AG04449 (cell line): ENCODE measurements at places on chromosomes 2 and 18.

- no peak for DNase-seq
Observed at GRCh38 chr2:176746411-176746810, 466.2 kb upstream of the HNRNPA3 start.

- DNase-seq, result no peak
Observed at GRCh38 chr18:42730272-42730671, 385.2 kb downstream of the RIT2 start.

DNA sequence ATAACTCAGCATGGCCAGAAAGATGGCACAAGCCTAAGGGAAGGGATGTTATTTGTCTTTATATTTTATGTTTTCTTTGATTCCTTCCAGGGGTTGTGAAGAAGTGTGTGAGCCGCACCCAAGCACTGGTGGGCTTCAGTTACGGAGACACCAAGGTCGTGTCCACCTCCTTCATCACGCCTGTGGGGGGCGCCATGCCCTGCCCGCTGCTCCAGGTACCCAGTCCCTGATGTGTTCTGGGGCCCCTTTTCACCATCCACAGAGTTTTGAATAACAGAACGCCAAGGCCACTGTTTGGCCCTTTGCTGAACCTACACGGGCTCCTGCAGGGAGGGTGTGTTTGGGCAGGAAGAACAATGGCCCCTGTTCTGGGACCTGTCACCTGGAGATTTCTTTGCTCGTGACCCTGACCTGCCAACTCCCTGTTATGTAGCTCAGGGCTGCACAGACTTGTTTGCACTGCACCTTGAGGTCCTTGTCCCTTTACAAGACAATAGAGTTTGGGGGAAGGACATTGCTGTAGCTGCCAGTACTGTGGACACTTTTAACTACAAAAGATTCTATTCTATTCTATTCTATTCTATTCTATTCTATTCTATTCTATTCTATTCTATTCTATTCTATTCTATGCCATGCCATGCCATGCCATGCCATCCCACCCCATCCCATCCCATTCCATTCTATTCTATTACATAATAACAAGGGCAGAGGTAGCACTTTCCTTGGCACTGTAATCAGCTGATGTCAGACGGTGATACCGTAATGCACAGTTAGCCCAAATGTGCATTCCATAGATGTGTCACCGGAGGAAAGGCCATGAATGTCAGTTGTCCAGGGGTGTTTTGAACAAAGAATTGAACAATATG is 48.2 kb upstream of the CNGA3 start:
- no peak for DNase-seq

DNA sequence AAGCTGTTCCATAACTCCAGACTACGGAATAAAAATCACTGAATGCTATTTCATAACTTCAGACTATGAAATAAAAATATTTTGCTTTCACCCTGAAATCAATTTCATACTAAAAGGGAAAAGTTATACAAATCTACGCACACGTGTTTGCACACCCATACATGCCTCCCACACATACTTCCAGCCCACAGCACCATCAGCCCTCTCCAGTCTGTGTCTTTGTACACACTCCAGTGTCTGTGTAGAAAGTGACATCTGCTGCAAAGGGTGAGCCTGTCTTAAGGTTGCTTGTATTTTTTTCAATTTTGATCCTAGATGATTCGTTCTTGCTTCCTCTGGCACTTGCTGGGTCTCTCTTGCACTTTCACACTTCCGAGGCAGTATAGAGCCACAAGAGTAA is 53.6 kb downstream of the VIT start:
- DNase-seq, result no peak

GRCh38 chr2:173159791-173160463 is 84.3 kb downstream of the MAP3K20 start:
- peak; percentile 97 for DNase-seq

GRCh38 chr2:44743473-44743872 is 198.0 kb upstream of the SIX3 start:
- no peak for DNase-seq

DNA sequence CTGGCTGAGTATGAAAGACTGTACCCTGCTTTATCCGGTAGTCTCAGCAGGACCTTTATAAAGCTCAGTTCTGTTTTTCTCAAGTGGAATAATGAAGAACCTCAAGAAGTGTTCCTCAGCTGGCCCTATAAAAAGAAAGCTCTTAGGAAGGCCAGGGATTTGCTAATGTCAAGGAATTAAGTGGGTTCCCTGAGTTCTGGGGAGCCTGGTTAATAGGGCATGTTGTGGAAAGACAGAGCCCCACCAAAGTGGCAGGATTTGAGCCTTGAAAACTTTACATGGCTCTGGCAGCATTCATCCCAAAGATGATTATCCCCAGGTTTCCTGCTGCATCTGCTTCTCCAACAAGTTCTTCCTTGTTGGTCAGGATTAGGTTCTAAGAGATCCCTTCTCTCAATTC is 6.9 kb upstream of the DYSF start:
- DNase-seq, result no peak

DNA sequence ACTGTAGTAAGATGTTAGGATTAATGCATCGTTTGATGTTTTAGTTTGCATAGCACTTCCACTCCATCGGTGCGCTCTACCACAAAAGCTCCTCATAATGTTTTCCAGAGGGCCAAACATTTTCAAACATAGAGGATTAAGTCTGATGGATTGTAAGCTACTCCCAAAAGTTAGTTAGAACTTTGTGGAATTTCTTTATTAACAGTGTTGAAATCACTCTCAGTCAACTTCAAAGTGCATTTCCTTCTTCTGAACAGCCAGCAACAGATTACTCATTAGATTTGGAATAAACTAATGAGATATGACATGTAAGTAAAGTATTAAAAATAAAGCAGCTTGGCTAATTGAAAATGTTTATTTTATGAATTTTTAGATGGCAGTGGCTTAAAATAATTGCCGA is 30.1 kb upstream of the CTAGE1 start:
- DNase-seq, result no peak

DNA sequence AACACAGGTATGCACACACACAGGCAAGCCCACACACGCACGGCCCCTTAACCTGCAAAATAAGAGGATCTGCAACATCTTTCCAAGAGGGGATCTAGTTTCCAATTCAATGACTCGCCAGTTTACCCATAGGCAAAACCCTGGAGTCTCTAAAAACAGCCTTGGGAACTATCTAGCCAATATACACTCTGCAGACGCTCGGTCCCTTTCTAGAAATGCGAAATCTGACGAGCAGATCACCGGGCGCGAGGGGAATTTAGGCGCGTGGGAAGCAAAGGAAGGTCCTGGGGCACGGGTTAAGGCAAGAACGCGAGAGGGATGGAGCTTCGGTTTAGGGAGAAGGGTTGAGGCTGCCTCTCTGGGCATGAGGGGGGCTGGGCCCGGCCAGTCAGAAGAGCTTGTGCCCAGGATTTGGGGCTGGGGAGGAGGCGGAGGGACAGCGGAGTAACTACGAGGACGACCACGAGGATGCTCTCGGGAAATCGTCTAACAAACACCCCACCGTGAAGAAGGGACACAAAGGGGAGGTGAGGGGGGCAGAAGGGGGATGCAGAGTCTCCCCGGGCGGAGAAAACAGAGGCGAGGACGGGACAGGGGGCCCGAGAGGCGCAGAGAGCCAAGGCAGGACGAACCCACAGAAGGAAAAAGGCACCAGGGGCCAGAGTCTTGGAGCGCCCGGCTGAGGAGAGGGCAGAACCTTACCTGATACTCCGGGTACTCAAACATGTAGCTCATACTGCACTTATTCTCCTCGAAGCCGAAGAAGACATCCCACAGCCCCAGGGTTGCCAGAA is 542 bp downstream of the PGAP1 start:
- DNase-seq, result no peak

DNA sequence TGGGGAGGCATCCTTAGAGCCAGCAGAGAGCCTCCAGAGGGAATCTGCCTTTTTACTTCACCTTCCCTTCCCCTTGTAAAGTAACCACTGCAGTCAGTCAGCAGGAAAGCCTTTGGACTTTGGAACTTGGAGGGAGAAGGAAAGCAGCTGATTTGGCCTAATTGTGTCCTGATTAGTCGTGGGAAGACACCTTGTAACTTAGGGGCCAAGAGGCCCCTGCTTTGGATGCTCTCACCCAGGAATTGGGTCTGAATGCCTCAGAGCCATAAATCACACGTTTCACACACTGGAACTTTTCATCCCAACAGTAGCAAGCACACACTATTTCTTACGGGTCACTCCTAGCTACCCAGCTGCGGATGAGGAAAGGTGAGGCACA is 81.0 kb upstream of the PPM1B start:
- no peak for DNase-seq

DNA sequence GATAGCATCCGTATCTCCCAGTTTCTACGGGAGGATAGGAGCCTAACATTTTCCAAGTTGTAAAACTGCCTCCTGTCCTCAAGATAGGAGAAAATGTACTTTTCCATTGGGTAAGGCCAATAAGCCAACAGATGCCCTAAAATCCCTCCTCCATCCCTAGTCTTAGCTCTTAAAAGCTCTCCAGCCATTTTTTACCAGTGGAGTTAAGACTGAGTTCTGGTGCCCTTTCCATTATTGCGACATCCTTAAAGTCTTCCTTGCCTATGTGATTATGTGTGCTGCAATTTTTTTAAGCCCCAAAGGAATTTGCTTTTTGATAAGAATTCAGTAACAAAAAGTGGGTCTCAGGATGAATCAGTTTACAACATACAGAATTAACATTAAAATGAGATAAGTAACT is 33.0 kb downstream of the LINC00305 start:
- no peak for DNase-seq

GRCh38 chr18:55608497-55608896 is 20.5 kb upstream of the TCF4 start:
- no peak for DNase-seq

DNA sequence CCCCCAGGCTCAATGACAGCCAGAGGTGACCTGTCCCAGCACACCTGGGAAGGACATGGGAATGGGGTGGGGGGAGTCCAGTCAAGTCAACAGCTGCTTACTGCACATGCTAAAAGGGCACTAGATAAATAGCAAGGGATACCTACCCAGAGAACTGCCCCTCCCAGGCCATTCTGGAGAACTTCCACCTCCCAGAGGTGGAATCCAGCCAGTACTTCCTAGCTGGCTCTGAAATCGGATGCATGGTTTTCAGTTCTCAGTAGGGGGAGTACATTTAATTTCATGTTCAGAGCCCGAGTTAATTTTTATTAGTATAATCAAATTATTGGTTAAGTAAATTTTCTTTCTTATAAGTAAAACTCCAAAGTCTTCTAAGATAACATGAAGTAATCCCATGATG is 28.9 kb upstream of the ITGA6 start:
- no peak for DNase-seq

DNA sequence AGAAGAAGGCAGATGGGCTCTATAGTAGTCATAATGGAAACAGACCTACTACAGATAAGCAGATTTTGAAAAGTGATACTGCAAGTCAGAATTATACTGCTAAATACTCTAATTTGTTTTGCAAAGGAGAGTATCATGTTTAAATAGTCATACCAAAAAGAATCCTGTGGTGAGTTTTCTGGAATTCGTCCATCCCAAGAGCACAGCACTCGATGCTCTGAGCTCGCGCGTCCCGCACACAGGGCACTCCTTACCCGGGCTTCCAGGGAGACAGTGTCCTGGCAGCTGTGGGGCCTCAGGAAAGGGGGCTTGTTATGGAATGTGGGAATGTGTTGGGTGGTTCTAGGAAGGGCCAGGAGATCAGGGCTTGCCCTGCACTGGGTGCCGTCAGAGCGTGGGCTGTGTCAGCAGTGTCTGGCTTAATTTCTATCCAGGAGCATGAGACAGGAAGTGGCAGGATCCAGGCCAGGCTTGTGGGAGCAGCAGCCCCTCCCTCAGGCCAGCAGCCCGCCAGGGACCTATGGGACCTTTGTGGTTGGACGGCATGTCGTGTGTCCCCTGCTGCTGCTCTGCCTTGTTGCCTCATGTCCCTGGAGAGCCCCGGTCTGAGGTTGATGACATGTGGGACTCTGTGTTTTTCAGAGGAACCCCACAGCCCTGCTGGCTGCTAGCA is 193.2 kb upstream of the TPO start:
- peak; percentile 28 for DNase-seq

- DNase-seq, result peak; percentile 54
Observed at GRCh38 chr2:23637011-23637778, 252.2 kb downstream of the KLHL29 start.

DNA sequence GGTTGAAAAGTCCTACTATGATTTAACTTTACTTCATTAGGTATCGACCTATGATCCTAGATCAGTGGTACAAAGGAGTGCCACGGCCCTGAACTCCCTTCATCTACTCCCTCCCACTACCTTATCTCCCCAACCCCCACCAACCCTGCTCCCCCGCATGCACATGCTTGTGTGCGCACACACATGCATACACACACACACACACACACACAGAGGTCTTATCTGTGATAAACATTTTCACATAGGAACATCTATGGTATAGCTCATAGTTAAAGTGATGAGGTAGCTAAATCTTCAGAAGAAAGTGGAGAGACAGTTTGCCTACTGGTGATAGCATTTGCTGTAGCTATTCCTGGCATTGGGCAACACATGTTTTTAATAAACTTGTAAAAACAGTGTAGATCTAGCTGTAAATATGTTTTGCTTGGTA is 471.3 kb downstream of the ZEB2 start:
- no peak for DNase-seq

GRCh38 chr2:54143780-54144179 is 28.4 kb downstream of the ACYP2 start:
- no peak for DNase-seq

GRCh38 chr2:150681120-150681804 is 193.8 kb upstream of the RND3 start:
- DNase-seq, result peak; percentile 85

GRCh38 chr2:54556621-54557121 is 100.5 kb downstream of the SPTBN1 start:
- no peak for DNase-seq

DNA sequence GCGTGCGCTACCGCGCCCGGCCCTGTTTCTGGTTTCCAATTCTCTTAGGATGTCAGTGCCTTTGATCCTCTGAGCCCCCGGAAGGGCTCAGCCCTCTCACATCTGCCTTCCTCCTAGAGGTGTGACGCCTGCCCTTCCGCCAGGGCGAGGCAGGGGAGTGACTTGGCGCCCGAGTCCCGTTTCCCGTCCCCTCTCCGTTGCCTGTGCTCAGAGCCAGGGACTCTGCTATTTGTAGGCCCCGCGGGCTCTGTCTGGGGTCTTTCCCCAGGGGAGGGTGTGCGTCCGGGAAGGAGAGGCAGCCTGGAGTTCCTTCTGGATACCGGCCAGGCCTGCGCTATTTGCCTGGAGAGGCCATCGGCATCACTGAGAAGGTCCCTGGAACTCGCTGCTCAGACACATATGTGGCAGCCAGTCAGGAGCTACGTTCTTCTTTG is 103.7 kb upstream of the TAF1B start:
- no peak for DNase-seq

DNA sequence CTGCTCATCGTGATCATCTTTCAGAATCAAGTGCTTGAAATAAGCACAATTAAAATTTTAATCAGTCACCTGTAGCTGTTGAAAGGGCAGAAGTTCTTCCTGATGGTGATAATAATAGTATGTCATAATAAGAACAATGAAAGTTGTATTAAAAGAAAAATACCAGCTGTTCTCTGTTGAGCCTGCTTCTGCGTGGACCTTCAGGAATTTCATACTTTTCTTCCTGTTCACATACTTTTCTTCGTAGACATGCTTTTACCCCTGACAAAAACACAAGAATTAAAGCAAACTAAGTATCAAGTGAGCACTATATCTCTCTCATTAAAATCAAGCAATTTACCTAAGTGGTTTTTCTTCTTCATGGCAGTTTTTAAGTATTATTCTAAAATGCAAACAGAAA is 79.2 kb downstream of the BARD1 start:
- peak; percentile 3 for DNase-seq

- no peak for DNase-seq
Observed at GRCh38 chr18:54382733-54383252, 25.1 kb downstream of the C18orf54 start.
